Activated naive CD8-positive, alpha-beta T cell treated with anti-CD3 and anti-CD28 coated beads, Interleukin-2, amount 50 U/mL, for 24 hours (primary cell): ENCODE measurements at places on chromosomes 3 and 15.

DNA sequence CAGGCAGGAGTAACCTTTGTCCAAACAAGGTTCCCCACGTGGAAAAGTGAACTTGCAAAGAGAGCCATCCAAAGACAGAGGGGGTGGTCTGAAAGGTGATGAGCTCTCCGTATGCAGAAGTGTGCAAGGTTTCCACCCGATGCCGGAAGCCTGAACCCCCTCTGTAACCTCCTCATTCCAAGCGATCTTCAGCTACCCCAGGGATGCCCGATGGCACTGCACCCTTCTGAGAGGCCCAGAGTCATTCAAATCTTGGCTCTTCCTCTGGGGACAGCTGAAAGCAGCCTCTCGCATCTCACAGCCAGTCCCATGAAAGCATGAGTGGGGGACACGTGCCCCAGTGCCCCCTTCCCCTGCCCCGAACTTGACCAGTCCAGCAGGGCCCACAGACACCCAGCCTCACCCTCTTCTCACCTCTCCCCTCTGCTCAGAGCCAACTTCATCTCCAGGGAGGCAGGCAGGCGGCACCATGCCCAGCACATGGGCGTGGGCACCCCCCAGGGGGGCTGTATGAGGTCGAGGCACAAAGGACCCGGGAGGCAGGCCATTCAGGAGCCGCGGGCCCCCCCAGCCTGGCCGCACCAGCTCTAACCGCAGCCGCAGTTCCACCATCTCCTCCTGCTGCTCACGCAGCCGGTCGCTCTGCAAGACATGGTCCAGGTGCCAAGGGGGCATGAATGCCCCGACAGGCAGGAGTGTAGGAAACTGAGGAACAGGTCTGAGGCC lies 8.7 kb downstream of the KIF7 start:
- H3K36me3 ChIP-seq, result no peaks in the 10 kb centered on the region
- no peak for DNase-seq
- no peak overlapping the region for H3K4me3 ChIP-seq

DNA sequence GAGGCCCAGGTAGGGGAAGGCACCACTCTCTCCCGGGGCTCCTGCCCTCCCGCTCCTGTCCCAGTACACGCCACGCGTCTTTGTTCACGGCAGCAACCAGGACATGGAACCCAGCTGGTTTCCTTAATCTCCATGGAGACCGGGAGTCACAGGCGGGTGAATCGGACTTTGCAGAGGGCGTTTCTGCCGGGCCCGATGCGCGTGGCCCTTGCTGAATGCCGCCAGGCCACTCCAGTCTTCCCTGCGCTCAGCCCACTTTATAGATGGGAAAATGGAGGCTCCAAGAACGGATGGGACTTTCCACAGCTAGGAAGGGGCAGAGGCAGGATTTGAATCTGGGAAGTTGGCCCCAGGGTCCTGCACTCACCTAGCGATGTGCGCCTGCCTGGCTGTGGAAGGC lies 7.4 kb downstream of the PLXND1 start:
- no peaks in the 10 kb centered on the region for H3K36me3 ChIP-seq
- no peak overlapping the region for H3K4me3 ChIP-seq
- peaks cover 11% of the 10 kb centered on the region for H3K4me1 ChIP-seq
- no peak overlapping the region for H3K27ac ChIP-seq
- H3K27me3 ChIP-seq, result peaks cover 9% of the 10 kb centered on the region
- no peak for DNase-seq

- no peaks in the 10 kb centered on the region for H3K4me1 ChIP-seq
- no peaks in the 10 kb centered on the region for H3K27me3 ChIP-seq
- no peaks in the 10 kb centered on the region for H3K36me3 ChIP-seq
- DNase-seq, result no peak
- no peak overlapping the region for H3K27ac ChIP-seq
Observed at GRCh38 chr15:47484059-47484458, 233.2 kb upstream of the SEMA6D start.

DNA sequence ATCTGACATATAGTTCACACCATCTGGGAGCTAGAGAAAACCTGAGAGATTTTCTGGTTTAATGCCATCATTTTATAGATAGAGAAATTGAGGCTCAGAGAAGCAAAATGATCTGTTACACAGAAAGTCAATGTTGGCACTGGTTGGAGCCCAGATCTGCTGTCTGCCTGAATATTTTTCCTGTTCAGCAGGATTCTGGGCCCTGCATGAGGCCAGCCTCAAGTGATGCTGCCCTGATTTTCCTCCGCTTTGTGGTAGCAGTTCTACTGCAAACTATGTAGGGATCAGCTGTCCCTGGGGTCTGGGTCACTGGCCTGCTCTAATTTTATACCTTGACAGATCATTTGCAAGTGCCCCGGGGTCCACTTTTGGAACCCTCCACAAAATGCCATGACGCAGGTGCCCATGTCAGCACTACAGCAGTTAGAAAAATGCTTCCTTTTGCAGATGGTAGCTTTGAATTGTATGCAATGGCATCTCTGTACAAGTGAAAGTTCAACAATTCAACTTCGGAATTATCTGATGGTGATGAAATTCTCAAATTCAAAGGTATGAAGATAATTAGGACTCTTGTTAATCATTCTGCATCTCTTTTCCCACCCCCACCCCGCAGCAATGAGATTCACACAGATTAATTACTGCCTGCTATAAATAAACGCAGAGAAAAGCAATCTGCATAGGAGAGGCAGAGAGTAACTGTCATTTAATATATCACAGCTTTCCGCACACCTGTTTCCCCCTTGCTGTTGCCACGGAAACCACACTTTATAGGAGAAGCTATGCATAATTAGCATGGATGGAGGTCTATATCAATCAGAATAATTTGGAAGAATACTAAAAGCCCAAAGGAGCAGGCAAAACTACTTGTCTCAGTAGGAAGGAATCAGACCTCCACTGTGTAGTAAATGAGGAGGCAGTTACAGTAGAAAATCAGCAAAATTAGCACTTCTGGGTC lies 222.6 kb downstream of the PDCD6IP start:
- peaks cover 36% of the 10 kb centered on the region for H3K4me1 ChIP-seq
- no peaks in the 10 kb centered on the region for H3K27me3 ChIP-seq
- no peaks in the 10 kb centered on the region for H3K36me3 ChIP-seq
- H3K27ac ChIP-seq, result no peak overlapping the region

DNA sequence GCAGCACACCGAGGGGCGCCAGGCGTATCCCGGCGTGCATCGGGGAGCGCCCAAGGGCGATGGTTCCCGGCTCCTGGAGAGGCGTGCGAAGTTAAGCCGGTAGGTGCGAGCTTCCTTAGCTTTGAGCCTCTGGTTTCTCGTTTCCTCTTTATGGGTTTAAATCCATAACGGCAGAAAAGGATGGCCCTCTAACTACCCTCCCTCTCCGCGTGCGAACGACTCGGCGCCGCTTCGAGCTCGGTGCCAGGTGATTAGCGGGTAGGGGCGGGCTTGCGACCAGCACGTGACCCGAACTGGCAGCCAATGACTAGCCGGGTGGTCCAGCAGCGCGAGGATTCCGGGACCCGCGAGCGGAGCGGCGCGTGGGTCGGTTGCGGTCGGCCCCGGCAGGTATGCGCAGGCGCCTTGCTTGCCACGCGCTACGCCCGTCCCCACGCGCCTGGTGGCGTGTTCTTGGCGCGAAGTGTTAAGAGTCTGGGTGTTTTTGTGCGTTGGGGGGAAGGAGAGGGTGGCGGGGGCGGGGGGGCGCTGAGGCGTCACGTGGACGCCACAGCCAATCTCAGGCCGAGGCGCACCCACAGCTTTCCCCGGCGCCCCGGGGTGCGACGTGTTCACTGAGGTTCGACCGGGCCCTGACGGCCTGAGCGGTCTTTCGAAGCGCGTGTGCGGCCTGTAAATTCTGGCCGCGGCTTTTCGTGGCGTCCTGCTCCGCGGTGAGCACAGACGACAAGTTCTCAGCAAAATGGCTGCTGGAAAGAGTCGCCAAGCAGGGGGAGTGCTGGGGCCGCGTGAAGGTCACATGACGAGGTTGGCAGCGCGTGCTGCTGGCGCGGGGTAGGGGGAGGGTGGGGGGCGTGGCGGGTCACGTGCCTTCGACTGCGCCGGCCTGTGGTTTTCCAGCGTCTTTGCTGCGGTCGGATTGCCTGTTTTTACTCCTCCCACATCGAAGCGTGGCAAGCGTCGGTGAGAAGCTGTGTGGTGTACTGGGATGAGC lies 38.7 kb upstream of the MGA start:
- peaks cover 7% of the 10 kb centered on the region for H3K27me3 ChIP-seq
- DNase-seq, result peak; percentile 79
- peak overlapping the region; percentile 76 for H3K4me3 ChIP-seq
- H3K27ac ChIP-seq, result peak overlapping the region; percentile 69
- peaks cover 22% of the 10 kb centered on the region for H3K4me1 ChIP-seq

GRCh38 chr15:58221591-58222241 lies 83.5 kb downstream of the AQP9 start:
- no peak overlapping the region for H3K4me3 ChIP-seq
- H3K27me3 ChIP-seq, result peaks cover 2% of the 10 kb centered on the region
- H3K4me1 ChIP-seq, result no peaks in the 10 kb centered on the region
- no peak overlapping the region for H3K27ac ChIP-seq

DNA sequence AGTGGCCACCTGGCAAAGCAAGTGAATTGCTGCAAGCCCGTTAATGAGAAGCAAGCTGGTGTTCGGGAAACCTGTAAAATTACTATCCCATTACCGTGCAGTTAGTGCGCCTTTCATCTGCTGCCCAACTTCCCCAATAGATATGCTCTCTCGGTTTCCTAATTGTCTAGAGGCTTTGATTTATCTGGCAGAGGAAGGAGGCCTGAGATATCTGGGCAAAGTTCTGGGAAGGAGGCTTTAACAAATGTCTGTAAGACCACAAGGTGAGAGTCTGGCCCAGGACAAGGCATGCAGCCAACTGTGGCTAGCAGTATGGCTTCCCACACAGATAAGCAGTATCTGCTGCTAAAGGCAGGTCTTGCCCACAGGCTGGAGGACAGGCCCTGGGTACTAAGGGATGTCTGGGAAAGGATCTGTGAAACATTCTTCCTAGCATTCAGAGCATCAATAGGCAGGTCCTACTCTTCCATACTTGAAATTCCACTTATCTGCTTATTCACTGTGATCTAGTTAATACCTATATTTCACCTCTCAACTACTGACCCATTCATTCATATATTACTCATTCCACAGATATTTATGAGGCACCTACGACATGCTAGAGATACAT lies 130.0 kb upstream of the SLC2A2 start:
- DNase-seq, result no peak
- no peak overlapping the region for H3K4me3 ChIP-seq
- no peaks in the 10 kb centered on the region for H3K4me1 ChIP-seq
- peaks cover 16% of the 10 kb centered on the region for H3K36me3 ChIP-seq
- H3K27ac ChIP-seq, result no peak overlapping the region

GRCh38 chr15:101064795-101065569 lies 145.8 kb downstream of the LRRK1 start:
- H3K4me1 ChIP-seq, result no peaks in the 10 kb centered on the region
- H3K27me3 ChIP-seq, result no peaks in the 10 kb centered on the region
- H3K36me3 ChIP-seq, result no peaks in the 10 kb centered on the region
- DNase-seq, result no peak

GRCh38 chr3:52232279-52233107 lies 6.5 kb downstream of the TWF2 start:
- H3K27ac ChIP-seq, result no peak overlapping the region
- peaks cover 46% of the 10 kb centered on the region for H3K4me1 ChIP-seq
- peaks cover 16% of the 10 kb centered on the region for H3K36me3 ChIP-seq
- DNase-seq, result no peak
- no peak overlapping the region for H3K4me3 ChIP-seq
- H3K27me3 ChIP-seq, result no peaks in the 10 kb centered on the region

GRCh38 chr3:13069495-13069894 lies 3.7 kb downstream of the IQSEC1 start:
- H3K27ac ChIP-seq, result peak overlapping the region; percentile 87
- H3K36me3 ChIP-seq, result no peaks in the 10 kb centered on the region
- peak overlapping the region; percentile 34 for H3K4me3 ChIP-seq
- DNase-seq, result peak; percentile 54
- H3K27me3 ChIP-seq, result peaks cover 12% of the 10 kb centered on the region

DNA sequence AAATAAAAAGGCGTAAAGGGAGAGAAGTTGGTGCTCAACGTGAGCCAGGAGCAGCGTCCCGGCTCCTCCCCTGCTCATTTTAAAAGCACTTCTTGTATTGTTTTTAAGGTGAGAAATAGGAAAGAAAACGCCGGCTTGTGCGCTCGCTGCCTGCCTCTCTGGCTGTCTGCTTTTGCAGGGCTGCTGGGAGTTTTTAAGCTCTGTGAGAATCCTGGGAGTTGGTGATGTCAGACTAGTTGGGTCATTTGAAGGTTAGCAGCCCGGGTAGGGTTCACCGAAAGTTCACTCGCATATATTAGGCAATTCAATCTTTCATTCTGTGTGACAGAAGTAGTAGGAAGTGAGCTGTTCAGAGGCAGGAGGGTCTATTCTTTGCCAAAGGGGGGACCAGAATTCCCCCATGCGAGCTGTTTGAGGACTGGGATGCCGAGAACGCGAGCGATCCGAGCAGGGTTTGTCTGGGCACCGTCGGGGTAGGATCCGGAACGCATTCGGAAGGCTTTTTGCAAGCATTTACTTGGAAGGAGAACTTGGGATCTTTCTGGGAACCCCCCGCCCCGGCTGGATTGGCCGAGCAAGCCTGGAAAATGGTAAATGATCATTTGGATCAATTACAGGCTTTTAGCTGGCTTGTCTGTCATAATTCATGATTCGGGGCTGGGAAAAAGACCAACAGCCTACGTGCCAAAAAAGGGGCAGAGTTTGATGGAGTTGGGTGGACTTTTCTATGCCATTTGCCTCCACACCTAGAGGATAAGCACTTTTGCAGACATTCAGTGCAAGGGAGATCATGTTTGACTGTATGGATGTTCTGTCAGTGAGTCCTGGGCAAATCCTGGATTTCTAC lies at the start of gene RARB:
Gene RARB, plus strand, starts transcription at position 322 of the 847 bp plus-strand sequence. Its CDS starts 469 bp downstream, at position 791.
- DNase-seq, result no peak
- H3K27ac ChIP-seq, result no peak within 1 kb of the TSS
- H3K4me3 ChIP-seq, result no peak within 1 kb of the TSS
- H3K4me1 ChIP-seq, result peaks cover 6% of the 10 kb centered on the region
- no peaks in the 10 kb centered on the region for H3K36me3 ChIP-seq

GRCh38 chr15:27813139-27813538 lies 286.0 kb downstream of the OCA2 start:
- no peak for DNase-seq
- no peaks in the 10 kb centered on the region for H3K36me3 ChIP-seq
- no peaks in the 10 kb centered on the region for H3K4me1 ChIP-seq
- H3K27ac ChIP-seq, result no peak overlapping the region
- H3K4me3 ChIP-seq, result no peak overlapping the region

DNA sequence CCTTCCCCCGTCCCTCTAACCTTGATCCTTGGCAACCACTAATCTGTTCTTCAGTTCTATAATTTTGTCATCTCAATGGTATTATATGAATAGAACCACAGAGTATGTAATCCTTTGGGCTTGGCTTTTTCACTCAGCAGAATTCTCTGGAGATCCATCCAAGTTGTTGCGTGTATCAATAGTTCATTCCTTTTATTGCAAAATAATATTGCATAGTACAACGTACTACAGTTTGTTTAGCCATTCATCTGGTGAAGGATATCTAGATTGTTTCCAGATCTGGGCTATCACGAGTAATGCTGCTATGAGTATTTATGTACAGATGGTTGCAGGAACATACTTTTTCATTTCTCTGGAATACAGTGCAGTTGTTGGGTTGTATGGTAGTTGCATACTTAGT lies 76.2 kb downstream of the PLXNA1 start:
- peaks cover 10% of the 10 kb centered on the region for H3K27me3 ChIP-seq
- H3K4me3 ChIP-seq, result no peak overlapping the region
- H3K4me1 ChIP-seq, result no peaks in the 10 kb centered on the region

GRCh38 chr15:37058316-37058985 lies 41.9 kb downstream of the MEIS2 start:
- no peaks in the 10 kb centered on the region for H3K36me3 ChIP-seq
- H3K27me3 ChIP-seq, result no peaks in the 10 kb centered on the region
- no peak overlapping the region for H3K4me3 ChIP-seq
- H3K4me1 ChIP-seq, result no peaks in the 10 kb centered on the region
- DNase-seq, result no peak

GRCh38 chr15:35514759-35515158 lies 31.2 kb downstream of the DPH6 start:
- H3K27ac ChIP-seq, result no peak overlapping the region
- no peaks in the 10 kb centered on the region for H3K27me3 ChIP-seq
- no peaks in the 10 kb centered on the region for H3K4me1 ChIP-seq
- H3K36me3 ChIP-seq, result no peaks in the 10 kb centered on the region
